ENCODE measurements at places on chromosomes 4 and X.

DNA sequence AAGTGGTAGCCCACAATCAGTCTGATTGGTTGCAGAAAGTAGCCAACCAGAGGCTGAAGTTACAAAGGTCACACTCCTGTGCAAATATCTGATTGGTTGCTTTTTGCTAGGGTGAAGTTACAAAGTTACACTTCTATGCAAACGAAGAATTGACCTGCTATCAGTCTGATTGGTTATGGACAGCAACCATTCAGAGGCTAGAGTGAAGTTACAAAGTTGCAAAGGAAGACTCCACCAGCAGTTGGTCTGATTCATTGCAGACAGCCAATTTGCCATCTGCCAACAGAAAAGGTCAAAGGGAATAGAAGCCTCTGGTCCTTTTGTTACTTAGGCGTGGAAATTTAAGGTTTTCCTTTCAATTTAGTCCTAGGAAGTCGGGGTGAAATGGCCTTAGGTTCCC is 377.7 kb downstream of the PRDM5 start:
- DNase-seq: no peak

DNA sequence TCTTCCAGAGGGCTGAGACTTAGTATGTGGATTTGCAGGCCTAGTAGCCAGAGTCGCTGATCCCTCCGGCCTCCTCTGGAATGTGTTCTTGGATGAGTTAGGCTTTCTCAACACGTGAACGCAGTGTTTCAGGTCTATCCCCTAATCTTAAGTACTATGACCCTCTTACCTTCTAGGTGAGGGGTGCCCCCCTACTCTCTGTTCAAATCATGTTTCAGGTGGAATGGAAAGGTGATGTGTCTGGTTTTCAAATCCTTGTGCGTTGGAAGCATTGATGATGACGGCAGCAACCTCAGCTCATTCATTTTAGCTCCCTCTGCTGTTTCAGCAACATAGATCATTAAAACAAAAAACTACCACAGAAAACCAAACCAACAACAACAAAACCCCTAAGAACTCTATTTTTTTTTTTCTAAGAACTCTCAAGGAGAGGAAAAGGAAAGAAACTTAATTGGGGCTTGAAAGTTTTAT is 56.4 kb downstream of the RWDD4 start:
- DNase-seq: no peak

GRCh38 chrX:84186603-84187532 is 1.1 kb downstream of the RPS6KA6 start:
- no peak for DNase-seq

GRCh38 chr4:147388018-147388417 is 92.9 kb upstream of the EDNRA start:
- no peak for DNase-seq

GRCh38 chrX:132489578-132490419 is 961 bp upstream of the MBNL3 start:
- peak; percentile 36 for DNase-seq

GRCh38 chr4:177177541-177178081 is 132.1 kb upstream of the NEIL3 start:
- no peak for DNase-seq

DNA sequence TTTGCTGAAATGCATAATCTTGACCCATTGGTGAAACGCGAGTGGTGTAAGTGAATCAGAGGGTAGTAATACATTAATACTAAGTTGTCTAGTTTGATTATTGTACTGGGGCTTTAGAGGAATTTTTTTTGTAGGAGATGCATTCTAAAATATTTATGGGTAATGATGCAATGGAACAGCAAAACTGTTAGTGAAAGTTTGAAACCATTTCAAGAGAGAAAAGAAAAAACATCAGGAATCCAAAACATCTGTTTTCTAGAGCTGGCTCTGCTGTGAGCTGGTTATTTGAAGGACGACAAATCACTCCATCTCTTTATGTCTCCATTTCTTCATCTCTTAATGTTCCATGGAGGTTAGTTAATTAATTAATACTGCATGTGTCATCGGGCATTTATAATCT is 351.9 kb upstream of the FAT1 start:
- DNase-seq: no peak

DNA sequence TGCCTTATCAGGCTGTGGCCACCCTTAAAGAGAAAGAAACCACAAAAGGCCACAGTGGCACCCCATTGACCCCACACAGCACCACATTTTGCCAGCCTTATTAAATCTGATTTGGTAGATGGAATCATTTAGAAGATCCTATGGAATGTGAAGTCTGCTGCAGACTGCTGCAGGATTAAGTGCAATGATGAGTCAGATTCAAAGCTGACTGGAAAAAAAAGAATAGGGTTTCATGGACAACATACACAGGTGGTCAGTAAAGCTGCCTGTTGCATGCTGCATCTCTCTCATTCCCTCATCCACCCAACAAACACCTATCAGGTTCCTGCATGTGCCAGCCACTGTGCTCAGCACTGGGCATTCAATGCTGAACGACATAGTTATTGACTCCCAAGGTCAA is 56.6 kb downstream of the CHST7 start:
- no peak for DNase-seq

- DNase-seq: no peak
These were observed 80.7 kb downstream of the FRMPD3 start for GRCh38 chrX:107530141-107530540.

DNA sequence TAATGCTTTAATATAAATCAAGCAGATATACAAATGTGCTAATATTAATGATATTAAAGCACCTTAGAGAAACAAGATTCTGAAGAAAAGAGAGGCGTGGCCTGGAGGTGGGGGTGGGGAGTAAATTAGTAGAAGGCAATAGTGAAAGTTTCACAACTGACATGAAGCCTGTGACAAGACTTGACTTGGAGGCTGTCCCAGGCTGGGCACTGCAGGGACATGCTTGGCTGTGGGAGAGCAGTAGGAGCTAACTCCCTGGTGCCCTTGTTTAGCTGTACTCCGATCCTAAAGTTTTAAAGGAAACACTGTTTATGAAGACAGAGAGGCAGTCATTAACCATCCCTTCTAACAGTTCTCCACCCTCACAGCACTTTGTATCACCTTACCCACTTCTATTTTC is 239.0 kb upstream of the MAB21L2 start:
- DNase-seq: no peak

DNA sequence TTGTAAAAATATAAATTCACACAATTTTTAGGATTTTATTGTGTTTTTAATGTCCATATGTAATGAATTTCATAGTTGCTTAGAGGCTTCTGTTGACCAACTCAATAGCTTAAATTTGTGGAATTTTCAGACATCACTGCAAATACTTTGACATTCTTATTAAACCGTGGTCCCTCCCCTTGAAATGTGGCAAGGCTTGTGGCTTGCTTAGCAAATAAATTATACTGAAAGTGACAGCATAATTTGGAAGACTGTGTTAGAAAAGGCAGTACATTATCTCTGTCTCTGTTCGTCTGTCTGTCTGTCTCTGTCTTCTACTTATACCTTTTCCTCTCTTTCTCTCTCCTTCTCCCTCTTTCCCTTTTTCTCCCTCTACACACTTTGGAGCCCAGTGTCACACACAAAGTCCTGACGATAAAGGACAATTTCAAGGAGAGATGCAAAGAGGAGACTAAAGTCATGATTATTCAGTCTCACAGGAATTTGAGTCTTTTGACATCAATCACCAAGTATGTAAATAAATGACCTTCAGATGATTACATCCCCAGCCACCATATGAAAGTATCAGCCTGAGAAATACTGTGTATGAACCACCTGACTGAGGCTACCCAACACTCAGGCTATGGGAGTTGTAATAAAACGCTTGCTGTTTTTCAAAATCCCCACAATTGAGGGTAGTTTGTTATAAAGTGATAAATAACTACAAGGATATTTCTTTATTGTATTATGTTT is 21.0 kb upstream of the UGT2B7 start:
- DNase-seq: no peak

Measured in NCI-H1436 treated with DMSO at 0.1 percent for 48 hours (cell line).